ENCODE measurements at places on chromosomes 13 and 19.
A peak's percentile ranks its signal among the peaks of the same experiment; 100 is the strongest.

DNA sequence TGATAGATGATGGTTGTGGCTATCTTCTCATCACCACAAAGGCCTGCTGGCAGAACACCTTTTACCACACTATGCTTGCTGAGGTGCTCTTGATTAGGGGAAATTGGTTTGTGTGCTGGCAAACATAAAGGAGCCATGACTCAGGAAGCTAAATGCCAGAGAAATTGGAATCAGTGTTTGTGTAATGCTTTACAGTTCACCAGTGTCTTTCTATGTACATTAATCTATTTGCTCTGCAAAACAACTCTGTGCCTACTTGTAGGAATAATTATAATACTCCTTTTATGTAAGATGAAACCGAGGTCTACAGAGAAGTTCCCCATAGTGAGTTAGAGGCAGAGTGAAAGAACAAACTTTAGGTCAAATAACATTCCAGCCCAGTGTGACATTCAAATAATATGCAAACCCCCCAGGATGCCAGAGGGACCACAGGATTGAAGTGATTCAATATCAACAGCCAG, 390.5 kb upstream of the HTR2A start:
- no peak for DNase-seq

GRCh38 chr13:77262198-77262597, 64.7 kb downstream of the MYCBP2 start:
- DNase-seq, result no peak

- DNase-seq, result no peak
Observed at GRCh38 chr19:1837222-1837565, 11.1 kb downstream of the REXO1 start.

DNA sequence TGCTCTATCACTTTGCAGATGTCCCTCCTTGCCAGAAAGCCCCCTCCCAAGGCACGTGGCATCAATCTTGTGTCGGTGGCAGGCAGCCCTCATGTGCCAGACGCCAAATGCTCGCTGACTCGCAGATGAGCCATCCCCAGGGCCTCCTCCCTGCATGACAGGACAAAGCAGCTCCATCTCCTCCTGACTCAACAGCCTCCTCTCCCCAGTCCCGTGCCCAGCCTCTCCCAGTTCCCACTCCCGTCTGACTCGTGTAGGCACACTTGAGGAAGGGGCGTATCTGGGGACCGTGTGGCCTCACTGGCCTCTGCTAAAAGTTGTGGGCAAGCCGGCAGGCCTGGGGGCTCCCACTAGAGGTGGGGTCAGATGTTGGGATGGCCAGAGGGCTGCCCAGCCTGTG, 133.6 kb downstream of the STK24 start:
- DNase-seq, result no peak

DNA sequence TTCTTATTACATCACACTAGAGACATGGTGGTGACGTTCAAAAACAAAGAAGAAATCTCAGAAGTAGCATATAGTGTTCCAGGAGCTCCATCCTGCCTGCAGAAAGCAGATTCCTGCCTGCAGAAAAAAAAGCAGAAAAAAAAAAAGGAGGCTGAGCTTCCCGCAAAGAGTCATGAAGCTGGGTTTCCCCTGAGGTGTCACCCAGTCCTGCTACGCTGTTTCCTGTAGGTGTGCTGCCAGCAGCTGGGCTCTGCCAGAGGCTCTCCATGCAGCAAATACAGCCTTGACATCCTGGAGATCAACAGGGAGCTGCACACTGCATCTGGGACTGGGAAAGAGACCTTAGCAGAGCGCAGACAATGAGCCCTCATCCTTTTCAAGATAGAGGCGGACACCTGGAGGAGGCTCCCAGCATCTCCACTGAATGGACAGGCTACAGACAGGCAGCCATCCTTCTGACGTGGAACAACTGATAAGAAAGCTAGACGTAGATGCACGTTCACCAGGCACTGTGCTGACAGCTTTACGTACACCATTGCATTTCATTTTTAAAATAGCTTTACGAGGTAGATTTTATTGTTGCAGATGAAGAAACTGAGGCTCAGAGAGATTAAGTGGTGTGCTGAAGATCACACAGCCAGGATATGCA, 350.9 kb downstream of the FOXO1 start:
- no peak for DNase-seq

GRCh38 chr13:105572401-105572800, 963.1 kb downstream of the EFNB2 start:
- no peak for DNase-seq

DNA sequence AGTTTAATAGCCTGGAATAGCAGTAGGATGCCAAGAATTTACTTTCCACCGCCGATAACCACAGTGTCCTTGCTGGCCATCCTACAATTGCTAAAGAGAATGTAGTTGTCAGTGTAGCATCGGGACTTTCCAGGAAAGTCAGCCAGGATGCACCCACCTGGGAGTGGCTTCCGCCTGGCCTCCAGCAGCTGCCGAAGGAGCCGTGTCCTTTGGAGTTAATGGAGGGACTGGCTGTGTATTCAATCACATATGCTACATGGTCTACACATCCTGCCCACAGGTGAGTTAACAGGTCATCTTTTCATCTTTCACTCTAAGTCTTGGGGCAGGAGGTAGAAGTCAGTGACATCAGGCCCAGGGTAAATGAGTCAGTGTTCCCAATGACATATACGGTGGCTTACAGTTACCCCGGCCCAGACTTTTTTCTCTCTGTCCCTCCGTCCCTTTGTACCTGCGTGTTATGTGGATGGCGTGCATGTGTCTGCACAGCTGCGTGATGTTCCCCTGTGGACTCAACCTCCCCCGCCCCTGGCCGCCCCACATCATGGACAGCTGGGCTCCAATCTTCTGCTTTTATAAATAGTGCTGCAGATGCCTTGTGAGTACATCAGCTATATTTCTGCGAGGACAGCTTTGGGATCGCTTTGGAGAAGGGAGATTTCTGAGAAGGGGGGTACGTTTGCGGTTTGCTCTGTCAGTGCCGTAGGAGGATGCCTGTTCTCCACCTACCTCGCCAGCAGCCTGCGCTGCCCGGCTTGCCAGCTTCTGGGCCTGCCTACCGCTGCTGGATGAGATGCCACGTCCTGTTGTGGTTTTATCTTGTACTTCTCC, 63.1 kb downstream of the ATP11A start:
- no peak for DNase-seq

DNA sequence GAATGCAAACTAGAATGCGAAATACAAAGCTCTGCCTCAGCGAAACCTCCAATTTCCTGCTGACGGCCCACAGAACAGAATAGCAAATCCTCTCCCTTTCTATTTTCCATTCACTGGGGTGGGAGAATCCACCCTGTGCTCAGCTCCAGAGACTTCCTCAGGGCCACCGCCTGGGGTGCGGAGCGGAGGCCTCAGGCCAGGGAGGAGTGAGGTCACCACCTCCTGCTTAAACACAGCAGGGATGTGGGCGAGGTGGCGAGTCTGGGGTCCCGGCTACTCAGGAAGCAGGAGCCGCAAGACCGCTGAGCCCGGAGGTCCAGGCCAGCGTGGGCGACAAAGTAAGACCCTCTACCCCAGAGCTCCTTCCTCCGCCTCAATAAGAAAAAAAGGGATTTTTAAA, 666 bp upstream of the ZNF320 start:
- DNase-seq, result no peak

- no peak for DNase-seq
Observed at GRCh38 chr13:60794751-60795150, 397.7 kb downstream of the TDRD3 start.

- no peak for DNase-seq
Observed at GRCh38 chr13:27147530-27148170, 24.0 kb downstream of the USP12 start.

GRCh38 chr19:30671622-30672051, 299.5 kb downstream of the ZNF536 start:
- no peak for DNase-seq

- no peak for DNase-seq
Observed at GRCh38 chr13:113122550-113123225, at the start of gene F10. Gene F10 (plus strand): TSS chr13:113122799. CDS start chr13:113122856, 57 bp downstream.

- DNase-seq, result no peak
Observed at GRCh38 chr13:48333976-48334375, 30.4 kb downstream of the RB1 start.

GRCh38 chr19:40253611-40254092, 27.2 kb upstream of the CCNP start:
- no peak for DNase-seq

GRCh38 chr13:39038569-39039030, 344 bp downstream of the NHLRC3 start:
- DNase-seq, result peak; percentile 23

GRCh38 chr13:51125495-51126226, 14.6 kb upstream of the C13orf42 start:
- DNase-seq, result peak; percentile 10

DNA sequence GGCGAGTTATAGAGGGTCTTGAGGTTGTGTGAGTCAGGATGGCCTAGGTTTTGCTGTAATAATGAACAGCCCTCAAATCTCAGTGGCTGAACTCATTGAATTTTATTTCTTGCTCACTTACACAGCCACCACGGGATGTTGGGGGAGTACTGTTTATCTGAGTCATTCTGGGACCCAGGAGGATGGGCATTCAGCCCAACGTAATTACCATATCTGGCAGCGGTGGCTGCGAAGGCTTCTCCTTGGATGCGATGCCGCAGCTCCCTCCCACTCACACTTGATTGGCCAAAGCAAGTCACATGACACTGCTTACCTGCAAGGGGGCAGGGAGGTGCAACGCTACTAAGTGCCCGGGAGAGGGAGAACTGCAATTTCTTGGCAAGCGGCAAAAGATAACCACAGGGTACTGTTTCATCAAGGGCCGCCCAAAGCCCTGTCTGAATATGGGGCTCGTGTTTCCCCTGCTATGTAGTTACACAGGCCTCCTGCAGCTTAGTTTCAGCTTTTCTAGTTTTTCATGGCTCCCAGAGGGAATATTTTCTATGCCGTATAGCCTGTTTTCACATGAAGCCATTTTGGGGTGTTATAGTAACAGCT, 19.9 kb downstream of the ZSWIM9 start:
- no peak for DNase-seq

- no peak for DNase-seq
Observed at GRCh38 chr13:90723381-90723780, 624.1 kb upstream of the MIR17HG start.

GRCh38 chr13:90416519-90416918, 931.0 kb upstream of the MIR17HG start:
- DNase-seq, result no peak

DNA sequence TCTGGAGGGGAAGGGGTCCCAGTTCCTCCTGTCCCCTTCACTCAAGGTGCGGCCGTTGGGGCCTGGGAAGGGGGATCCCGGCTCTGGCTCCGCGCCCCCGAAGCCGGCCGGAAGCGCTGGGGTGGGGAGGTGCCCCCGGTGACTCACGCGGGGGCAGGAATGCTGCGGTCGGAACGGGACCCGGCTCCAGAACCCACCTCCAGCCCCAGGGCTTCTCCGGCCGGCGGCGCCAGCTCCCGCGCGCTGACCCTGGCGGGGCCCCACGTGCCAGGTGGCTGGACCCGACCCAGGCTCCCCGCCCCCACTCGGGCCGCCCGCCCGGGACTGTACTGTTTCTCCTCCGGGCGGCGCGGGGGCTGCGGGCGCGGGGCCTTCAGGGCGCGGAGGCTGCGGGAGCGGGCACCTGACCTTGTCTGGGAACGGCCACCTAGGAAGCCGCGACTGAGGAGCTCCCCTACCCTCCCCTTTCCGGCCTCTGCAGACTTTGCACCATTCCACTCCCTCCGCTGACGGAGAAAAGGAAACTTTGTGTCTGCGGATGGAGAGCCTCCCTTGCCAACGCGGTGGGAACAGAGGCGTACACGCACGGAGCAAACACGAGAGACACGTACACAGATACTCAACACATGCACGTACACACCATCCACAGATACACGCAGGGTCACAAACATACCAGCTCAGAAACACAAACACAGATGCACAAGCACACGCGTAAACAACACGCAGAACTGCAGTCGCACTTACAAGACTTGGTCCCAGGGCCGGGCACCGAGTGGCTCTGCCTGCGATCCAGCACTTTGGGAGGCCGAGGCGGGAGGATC, 7.2 kb downstream of the AXL start:
- peak; percentile 7 for DNase-seq

GRCh38 chr13:66974174-66974573, 256.0 kb downstream of the PCDH9 start:
- no peak for DNase-seq

- DNase-seq, result no peak
Observed at GRCh38 chr19:8831373-8831772, 731 bp downstream of the ZNF558 start.

DNA sequence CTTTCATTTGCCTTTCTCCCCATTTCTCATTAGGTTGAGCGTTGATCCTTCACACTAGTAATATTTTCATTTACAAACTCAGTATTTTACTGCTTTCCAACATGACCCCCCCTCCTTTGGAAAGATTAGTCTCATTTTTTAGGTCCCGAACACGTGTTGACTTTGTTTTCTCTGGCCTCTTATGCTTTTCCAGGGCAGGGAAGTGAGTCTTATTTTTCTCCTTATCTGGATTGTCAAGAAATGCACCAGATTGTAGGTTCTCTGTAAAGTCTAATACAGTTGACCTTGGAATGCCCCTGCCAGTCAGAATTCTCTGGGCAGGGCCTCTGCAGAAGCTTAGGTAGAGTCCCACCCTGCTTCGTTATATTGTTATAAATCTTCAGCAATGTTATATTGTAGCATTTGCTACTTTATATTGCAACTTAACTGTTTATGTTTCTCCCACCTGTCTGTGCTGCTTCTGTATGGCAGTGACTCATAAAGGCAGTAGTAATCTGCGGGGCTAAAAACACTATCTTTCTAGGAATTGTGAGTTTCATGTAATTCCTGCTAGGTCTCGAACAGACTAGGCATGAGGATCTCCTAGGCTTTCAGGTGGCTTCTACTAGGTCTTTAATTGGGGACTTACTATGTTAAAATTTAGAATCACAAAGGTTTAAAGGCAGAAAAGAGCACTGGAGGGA, 2.0 kb downstream of the TDRD3 start:
- DNase-seq, result no peak

DNA sequence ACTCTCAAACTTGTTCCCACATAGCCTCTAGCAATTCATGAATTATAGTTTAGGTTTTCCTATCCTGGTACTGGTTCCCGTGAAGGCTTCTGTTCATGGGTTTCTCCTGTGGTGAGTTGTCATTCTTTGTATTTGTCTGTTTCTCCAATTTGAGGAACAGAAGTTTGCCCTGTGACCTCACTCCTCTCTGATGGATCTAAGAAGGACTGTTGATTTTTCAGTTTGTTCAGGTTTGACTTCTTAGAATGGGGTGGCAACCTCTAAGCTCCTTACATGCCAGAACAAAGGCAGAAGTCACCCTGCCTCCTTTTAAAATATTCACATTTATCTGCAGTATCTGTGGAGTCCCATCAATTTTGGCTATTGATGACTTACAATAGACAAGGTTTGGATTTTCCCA, 354.0 kb downstream of the SPRY2 start:
- DNase-seq, result no peak

Measured in stimulated activated CD4-positive, alpha-beta T cell treated with anti-CD3 and anti-CD28 coated beads, Interleukin-1b, Interleukin-23, amount 100 ng/mL, for 24 hours (primary cell).